ENCODE measurements at places on chromosomes 3 and 15.
A peak's percentile ranks its signal among the peaks of the same experiment; 100 is the strongest.

DNA sequence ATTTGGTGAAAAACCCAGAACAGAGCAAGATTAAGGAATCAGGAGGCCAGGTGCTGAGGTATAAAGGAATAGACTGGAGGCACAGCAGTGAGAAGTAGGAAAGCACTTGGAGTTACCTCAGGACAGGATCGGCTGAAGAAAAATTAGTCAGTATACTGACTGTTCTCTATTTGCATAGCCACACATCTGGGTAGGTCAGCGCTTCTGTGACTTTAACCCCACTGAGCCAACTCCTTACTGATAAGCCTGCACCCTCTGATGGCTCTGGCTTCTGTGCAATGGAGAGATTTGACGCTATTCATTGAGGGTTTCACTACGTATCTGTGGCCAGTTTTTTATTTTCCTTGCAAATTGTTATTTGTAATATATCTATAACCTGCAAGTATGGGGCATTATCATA is 22.3 kb downstream of the MECOM start:
- DNase-seq, result no peak

- no peak for DNase-seq
Observed at GRCh38 chr15:100786139-100786531, 93.5 kb upstream of the ALDH1A3 start.

GRCh38 chr15:64014995-64015394 is 31.3 kb downstream of the DAPK2 start:
- DNase-seq, result no peak

- DNase-seq, result no peak
Observed at GRCh38 chr15:67079361-67079760, 14.0 kb downstream of the SMAD3 start.

GRCh38 chr3:154085071-154085470 is 36.1 kb upstream of the ARHGEF26 start:
- DNase-seq, result peak; percentile 22

- no peak for DNase-seq
Observed at GRCh38 chr15:75397494-75397893, 29.1 kb upstream of the MAN2C1 start.

DNA sequence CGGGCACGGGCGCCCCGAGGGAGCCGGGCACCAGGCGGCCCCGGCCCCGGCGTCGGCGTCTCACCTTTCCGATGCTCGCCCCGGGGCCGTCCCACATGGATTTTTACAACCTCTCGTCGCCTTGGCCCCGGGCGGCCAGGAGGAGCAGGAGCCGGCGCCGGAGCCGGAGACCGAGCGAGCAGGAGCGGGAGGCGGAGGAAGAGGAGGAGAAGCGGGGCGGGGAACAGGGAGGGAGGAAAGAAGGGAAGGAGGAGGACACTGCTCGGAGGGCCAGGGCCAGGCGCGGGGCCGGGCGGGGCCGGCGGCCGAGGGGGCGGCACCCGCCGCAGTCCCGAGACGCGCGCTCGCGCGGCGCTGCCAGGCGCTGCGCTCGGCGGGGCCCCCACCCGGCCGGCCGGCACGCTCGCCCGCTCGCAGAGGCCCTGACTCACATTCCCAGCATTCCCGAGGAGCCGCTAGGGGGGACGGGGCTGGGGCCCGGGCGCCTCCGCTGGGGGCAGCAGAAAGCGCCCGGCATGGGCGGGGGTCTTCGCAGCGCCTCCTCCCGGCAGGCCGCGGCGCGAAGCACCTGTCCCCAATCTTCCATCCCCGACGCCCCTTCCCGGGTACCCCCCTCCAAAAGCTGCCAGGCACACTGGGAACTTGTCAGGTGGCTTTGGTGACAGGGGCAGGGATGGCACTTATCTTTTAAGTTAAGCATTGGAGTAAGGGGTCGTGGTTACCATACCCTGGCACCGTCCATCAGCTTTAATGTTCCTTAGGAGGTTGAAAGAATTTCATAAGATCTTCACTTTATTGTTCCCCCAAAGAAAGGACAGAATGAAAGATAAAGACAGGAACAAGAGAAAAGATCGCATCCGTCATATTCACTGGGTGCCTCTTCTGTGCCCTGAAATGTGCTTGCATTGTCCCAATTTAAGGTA is at the start of gene ERC2:
ERC2 (minus strand) TSS at position 284 of the 923 bp plus-strand sequence.
- DNase-seq, result peak; percentile 67

DNA sequence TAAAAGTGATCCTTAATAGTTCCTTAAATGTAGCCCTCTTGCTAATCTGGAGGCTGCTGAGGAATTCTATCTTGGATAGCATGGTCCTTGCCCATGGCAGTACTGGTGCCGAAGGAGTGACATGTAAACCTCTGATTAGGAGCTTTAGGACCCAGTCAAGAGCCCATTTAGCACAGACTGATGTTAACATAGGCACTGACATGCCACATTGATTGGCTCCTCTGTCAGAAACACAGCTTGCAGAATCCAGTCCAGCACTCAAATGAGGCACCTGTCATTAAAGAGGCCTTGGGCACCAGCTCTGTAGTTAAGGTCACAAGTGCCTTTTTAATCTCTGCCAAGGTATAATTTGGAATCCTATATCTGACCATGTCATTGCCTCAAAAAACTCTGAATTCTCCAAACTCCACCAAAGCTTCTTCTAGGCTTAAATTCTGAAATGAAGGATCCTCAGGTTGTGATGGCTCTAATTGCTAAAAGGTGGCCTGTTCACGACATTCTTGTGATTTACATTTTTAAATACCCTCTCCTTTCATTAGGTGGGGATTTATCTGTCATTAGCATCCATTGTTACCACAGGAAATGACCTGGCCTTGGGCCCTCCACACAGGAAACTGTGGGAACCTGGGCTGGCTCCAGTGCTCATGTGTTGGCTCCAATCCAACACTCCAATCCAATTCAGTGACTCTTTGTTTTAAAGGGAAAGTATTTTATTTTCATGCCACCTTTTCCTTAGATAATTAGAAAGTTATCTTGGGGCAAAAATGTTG is 57.3 kb upstream of the RNF7 start:
- DNase-seq, result peak; percentile 27

GRCh38 chr3:172375206-172375850 is 72.9 kb downstream of the GHSR start:
- no peak for DNase-seq

GRCh38 chr15:63901912-63902670 is 68.3 kb upstream of the HERC1 start:
- DNase-seq, result no peak

GRCh38 chr3:24101676-24102168 is 156.6 kb downstream of the NR1D2 start:
- DNase-seq, result no peak

DNA sequence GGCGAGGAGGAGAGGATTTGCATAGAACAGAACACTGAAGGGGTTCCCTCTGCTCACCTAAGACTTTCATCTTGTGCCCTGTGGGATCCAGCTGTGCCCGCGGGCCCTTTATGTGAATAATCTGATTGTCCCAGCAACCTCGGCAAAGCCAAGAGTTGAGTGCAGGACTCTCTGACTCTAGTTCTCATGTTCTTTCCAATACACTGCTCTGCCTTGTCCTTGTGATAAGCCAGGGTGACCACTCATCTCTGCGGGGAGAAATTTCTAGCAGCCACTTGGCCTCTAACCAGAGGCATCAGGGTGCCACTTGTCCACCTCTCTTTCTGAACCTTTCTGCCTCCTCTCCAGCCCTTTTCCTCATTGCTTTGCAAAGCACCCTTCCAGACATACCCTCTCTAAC is 31.8 kb downstream of the AQP9 start:
- no peak for DNase-seq

DNA sequence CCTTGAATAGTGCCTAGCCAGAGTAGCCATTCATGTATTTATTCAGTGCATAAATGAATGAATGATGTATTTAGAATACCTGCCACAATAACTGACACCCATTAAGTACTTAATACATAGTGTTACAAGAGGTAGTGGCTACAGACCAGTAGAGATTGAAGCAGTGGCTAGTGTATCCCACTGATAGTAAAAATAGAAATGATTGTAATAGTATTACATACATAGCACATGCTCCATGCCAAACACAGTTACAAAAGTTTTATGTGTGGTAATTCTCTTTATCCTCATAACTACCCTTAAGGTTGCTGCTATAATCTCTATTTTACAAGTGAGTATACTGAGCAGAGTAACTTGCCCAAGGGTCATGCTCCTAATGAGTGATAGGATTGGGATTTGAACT is 30.3 kb upstream of the SCAANT1 start:
- no peak for DNase-seq

GRCh38 chr3:176939022-176939817 is 258.1 kb downstream of the TBL1XR1 start:
- peak; percentile 63 for DNase-seq

DNA sequence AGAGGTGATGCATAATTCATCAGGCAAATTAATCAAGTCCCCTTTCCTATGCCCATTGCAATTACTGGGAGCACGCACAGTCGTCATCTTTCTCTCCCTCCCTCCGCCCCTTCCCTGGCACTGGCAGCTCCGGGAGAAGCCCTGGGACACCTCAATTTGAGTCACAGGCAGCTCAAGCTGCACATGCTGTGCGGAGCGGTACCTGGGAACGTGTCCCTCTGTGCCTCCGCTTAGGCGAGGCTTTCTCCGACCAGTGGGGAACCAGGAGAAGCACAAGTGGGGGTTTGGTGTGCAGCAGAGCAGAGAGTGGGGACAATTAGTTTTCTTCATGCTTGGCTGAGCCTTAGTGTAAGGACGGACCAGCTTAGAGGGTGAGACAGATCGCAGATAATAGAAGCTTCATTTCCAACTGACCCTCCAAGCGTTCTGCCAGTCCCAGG is 88.3 kb downstream of the SOX14 start:
- DNase-seq, result no peak

- no peak for DNase-seq
Observed at GRCh38 chr3:1987980-1988379, 110.7 kb upstream of the CNTN4 start.

GRCh38 chr3:172061724-172062184 is 22.4 kb downstream of the FNDC3B start:
- DNase-seq, result no peak

DNA sequence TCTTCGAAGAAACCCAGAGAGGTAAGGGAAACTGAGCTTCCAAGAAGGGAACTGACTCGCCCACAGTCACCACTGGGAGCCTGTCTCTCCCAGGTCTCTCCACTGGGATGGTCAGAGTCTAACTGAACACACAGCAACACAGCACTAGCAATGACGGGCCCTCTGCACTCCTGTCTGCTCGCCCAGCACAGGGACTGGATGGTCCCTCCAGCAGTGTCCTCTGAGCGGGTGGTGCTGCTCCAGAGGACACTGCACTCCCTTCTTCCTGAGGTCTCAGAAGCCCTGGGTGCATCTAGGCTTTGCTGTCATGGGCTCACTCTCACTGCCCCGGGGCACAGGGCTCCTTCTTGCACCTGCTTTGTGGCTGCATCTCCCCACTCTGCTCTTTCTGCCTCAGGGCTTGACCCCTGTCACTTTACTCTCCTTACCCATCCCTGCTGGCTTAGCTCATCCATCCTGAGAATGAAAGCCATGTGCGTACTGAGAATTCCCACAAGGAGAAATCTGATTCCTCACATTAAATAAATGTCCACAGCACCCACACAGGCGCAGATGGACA is 356.6 kb downstream of the GABRG3 start:
- DNase-seq, result no peak

- DNase-seq, result no peak
Observed at GRCh38 chr3:169303660-169304059, 359.9 kb downstream of the MECOM start.

- DNase-seq, result no peak
Observed at GRCh38 chr3:134543113-134543512, 57.3 kb downstream of the CEP63 start.

DNA sequence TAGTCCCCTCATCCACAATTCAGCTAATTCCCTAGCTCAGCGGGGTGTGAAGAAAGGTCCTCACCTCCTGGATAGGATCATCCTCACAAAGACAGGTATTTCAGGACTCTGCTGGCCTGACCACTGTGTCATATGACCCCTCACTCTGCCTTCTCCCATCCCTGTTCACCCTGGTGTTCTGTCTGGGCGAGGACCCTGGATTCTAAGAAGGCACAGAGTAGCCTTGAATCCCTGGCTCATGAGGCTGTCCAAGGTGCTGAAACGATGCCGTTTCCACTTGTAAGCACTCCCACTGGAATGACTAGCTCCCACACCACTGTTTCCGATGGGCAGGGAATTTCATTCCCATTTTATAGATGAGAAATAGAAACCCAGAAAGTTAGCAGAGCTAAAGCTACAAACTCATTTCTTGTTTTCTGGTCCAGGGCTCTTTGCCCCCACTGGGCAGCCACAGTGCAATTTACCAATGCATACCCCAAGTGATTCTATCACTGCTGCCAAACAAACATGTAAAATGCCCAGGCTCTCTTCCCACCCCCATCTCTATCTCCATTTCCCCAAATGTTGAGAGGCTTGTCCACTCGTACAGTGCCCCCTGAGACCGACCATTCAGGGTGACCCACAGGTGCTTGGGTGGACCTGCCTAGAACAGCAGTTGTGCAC is 83.2 kb downstream of the RAB11A start:
- peak; percentile 82 for DNase-seq

- DNase-seq, result no peak
Observed at GRCh38 chr3:8869613-8870012, 93.7 kb downstream of the RAD18 start.

GRCh38 chr3:28726840-28727239 is 378.2 kb upstream of the AZI2 start:
- DNase-seq, result peak; percentile 4

- peak; percentile 78 for DNase-seq
Observed at GRCh38 chr3:143644370-143645089, 203.7 kb downstream of the SLC9A9 start.

DNA sequence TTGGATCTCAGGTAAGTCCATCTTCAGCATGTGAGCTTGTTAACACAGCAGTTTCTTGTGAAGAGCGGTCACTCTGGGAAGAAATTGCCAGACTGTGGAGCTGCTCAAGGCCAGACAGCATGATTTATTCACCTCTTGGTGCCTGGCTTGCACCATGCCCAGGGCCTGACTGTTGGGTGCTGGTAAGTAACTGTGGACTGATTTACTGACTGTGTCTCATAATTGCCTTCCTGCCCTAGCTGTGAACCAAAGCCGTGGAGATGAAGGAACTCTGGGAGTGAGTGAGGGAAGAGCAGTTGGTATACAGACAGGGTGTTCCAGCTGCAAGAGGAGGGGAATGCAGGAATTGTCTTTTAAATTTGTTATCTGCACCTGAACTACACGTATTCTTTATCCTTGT is 18.5 kb upstream of the WNT7A start:
- no peak for DNase-seq

DNA sequence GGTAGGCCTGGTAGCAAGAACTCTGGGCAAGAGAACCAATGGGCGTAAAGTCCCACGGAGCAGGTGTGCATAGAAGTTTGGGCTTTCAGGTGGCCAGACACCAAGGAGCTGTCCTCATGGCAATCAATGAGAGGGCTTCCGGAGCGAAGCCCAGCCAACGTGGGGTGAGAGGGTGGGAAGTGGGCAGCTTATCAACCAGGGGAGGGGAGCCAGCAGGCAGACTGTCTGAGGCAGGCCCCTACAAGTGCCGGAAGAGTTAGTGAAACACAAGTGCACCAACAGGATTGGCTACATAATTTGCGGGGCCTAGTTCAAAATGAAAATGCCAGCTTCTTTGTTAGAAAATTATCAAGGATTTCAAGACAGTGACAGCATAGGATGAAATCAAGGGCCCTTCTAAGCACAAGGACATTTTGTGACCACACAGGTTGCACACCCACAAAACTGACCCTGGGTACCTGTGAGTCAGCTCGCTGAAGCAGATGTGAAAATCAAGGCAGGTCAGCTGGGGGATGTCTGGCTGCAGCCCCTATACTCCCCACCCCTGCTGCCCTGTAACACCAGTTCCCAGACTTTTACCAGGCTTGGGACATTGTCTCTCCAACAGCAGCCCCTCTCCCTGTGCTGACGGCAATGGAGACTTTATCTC is 102.1 kb upstream of the ETV5 start:
- no peak for DNase-seq
